ENCODE measurements at places on chromosomes 4 and X.

- DNase-seq: no peak
These were observed 127.0 kb upstream of the ETNPPL start for GRCh38 chr4:108889696-108890483.

DNA sequence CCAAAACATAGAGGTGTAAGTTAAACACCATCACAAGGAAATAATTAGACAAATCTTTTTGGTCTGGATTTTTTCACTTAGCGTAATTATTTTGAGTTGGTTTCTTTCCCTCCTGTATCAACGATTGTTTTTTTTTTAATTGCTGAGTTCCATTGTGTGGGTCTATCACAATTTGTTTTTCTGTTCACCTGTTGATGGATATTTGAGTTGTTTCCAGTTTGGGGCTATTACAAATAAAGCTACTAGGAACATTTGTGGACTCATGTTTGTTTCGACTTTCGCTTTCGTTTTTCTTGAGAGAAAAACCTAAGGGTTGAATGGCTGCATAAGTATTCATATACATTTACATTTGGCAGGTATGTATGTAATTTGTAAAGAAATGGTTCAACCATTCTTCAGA lies 20.4 kb upstream of the FBXW7 start:
- DNase-seq: peak; percentile 30

- no peak for DNase-seq
These were observed 70.8 kb downstream of the ADRA2C start for GRCh38 chr4:3836756-3837601.

DNA sequence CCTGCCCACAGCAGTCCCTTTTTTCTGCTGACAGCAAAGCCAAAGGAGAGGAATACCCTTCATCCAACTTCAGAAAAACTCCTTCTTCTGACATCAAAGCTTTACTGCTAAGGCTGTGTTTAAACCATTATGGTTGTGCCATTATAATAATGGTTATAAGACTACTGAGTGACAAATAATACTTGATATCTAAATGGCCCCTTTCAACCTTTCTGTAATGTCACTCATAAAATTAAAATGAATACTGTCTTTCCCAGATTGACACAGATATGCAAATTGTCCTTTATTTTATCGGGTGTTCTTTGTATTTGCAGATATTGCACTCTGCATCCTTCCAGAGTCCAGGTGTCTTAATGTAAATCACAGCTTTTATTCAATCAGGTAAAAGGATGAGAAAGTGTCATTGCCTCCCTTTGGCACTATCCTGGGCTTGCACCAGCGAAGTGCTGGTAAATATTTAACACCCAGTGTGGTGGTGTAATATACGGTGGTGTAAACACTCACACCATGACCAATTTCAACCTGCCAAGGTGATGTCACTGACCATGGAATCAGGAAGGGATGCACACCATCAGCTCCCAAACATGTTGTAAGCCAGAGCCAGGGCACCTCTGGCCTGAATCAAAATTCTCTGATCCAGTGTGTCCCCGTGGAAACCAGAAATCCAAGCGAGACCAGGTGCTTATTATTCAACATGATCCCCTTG lies 139.4 kb upstream of the TENM3 start:
- no peak for DNase-seq

GRCh38 chr4:144701683-144702233 lies 55.8 kb downstream of the HHIP start:
- DNase-seq: no peak

DNA sequence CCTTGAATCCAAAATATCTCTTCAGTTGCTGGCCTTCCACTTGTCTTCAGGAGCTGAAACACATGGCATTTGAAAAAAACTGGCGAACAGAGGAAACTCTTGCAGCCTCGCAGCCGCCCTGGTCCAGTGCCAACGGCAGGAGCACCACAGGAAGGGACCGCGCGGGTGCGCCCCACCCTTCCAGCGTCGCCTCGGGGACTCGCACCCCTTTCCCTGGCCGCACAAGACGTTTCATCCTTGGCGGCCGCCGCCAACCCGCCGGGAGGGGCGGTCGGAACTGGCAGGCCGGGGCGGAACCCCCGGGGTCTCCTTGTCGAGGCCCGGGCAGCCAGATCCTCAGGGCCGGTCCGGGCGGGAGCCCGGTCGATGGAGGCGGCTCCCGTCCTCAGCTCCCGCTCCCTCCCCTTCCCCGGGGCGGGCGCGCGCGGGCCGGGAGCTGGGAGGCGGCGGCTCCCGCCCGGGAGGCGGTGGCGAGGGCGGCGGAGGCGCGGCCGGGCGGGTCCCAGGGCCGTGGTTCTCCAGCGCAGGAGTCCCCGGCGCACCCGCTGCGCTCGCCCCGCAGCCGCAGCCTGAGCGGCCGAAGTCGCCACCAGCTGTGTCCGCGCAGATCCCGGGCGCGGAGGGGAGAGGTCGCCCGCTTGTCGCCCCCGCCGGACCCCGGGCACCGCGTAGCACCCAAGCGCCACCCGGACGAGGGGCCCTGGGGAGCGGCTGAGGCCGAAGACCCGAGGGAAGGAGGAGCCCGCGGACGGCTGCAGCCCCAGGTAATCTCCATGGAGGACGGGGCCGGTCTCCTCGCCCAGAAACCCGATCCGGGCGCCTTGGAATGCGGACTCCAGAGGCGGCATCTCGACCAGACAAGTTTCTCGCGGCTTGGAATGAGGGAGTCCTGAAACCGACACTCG lies 886 bp upstream of the NDST3 start:
- no peak for DNase-seq

- DNase-seq: peak; percentile 31
These were observed 188.0 kb downstream of the STIM2 start for GRCh38 chr4:27048429-27049238.

GRCh38 chrX:96433409-96434077 lies 251.1 kb upstream of the DIAPH2 start:
- DNase-seq: no peak

- DNase-seq: no peak
These were observed 169.4 kb upstream of the NAP1L5 start for GRCh38 chr4:88866862-88867550.

GRCh38 chr4:36414248-36414647 lies 132.8 kb downstream of the DTHD1 start:
- no peak for DNase-seq

DNA sequence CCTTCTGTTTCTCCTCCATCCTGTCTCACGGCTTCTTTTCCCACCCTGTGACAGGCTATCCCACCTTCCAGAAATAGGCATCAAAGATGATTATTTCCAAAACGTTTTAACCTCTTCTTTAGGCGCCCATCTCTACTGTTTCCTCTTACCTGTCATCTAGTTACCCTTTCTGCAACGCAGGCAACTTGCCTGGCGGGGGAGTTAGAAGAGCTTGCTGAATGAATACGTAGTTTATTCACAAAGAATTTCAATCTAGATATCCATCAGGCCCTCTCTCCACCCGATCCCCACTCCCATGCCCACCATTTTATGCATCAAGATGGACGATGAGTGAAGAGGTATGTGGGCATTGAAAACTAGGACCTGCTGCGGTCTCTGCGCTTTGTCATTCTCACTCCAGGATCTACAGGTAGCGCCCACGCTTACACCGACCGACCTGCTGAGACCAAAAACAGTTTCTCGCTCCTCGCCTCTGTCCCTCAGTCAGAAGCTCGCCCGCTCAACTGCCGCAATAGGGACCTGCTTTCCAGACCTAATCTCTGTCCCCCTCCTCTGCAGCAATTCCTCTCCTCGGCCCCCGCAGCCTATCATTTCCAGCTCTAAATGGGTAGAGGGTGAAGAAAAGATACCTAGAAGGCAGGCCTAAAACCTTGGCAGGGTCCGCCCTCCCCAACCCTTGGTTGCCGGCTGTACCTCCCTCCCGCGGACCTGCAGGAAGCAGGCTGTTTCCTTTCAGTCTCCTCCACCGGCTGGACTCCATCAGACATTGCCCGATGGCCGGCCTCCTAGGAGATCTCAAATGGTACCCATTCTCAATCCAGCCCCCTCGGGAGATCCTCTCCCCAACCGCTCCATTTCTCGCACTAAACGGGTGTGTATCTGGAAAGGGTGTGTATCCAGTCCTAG lies 624 bp downstream of the BEX5 start:
- DNase-seq: peak; percentile 16

- DNase-seq: no peak
These were observed 203.3 kb upstream of the ZIC3 start for GRCh38 chrX:137362583-137362982.

- no peak for DNase-seq
These were observed 645.9 kb upstream of the INTU start for GRCh38 chr4:126986828-126987227.

GRCh38 chrX:69070949-69071650 lies 94.2 kb downstream of the PJA1 start:
- DNase-seq: no peak

GRCh38 chr4:137116144-137116543 lies 416.1 kb downstream of the PCDH18 start:
- no peak for DNase-seq

DNA sequence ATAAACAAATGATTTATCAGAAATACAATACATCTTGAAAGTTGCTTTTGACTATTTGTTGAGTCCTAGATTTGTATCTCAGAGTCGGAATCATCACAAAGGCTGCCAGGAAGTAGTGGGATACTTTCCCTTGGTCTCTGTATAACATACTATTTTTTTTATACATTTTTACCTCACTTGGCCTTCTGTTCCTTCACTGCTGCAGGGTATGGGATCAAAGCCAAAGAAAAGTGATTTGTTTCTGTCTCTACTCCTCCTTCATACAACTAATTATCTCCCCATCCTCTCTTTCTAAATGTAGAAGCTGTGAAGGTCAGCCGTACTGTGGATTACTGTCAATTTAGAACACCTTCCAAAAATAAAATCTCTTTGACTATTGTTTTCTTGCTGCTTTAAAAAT lies 24.9 kb downstream of the PALLD start:
- DNase-seq: no peak

- no peak for DNase-seq
These were observed 20.1 kb downstream of the ENPP6 start for GRCh38 chr4:184197536-184198082.

DNA sequence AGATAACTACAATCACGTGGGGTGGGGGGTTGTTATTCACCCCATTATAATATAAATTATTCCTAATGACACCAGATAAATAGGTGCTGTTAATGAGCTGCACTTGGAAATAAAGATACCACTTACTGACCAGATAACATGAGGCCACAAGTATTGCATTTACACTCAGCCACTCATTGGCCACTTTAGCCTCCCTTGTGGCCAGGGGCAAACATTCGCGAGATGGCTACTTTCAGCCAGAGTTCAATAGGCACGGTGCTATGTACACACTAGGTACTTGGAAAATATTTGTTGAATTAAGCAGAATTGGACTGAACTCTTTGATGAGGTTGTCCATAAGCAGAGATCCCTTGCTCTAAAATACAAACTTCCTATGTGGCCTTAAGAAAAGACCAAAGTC lies 713.7 kb upstream of the TENM3 start:
- no peak for DNase-seq

DNA sequence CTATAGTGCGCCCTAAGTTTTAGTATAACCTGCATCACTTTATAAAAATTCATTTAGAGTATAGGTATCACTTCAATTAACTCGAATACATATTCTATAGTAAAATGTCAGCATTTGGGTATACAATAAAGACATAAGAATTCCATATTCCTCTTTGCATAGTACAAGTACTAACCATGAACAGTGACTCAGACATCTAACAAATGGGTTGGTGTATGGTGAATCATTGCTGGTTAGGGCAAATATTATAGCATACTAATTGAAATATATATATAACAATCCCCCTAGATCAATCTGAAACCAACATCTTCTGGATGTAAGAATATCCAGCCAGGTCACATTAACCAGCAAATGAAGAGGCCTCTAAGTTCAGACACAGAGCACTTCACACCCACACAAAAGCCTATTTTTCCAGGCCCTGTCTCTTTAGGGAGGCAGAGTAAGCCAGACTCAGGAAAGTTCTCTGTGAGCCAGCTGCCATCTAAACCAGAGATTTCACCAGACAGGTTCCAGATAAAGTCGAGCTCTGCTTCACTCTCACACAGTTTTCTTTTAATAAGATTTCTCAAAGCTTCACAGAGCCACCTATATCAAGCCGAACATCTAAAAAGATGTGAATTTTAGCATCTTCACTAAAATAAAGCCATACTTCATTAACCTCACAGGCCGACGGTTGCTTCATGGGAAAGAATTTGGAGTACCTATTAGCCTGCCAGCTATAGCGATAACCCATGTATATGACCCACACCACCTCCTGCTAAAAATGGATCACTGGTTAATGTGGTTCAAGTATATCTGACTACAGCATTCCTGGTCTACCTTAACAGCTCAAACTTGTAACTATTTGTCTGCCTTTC lies 200.0 kb upstream of the FTHL17 start:
- DNase-seq: no peak

GRCh38 chrX:68254738-68255645 lies 178.3 kb downstream of the OPHN1 start:
- DNase-seq: no peak

DNA sequence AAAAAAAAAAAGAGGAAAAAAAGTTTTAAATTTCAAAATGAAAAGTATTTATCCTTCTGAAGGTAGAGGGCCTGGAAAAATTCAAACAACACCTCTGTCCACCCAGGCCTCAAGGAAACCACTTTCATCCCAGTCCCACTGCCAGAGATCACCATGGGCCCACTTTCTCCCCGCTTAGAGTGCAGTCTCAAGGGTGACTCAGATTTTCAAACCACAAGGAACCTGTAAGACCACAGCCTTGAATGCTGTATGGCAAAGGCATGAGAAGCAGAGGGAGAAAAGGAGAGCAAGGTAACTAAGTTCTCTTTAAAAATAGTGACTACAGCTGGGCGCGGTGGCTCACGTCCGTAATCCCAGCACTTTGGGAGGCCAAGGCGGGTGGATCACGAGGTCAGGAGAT lies 87.9 kb upstream of the PACRGL start:
- DNase-seq: no peak

DNA sequence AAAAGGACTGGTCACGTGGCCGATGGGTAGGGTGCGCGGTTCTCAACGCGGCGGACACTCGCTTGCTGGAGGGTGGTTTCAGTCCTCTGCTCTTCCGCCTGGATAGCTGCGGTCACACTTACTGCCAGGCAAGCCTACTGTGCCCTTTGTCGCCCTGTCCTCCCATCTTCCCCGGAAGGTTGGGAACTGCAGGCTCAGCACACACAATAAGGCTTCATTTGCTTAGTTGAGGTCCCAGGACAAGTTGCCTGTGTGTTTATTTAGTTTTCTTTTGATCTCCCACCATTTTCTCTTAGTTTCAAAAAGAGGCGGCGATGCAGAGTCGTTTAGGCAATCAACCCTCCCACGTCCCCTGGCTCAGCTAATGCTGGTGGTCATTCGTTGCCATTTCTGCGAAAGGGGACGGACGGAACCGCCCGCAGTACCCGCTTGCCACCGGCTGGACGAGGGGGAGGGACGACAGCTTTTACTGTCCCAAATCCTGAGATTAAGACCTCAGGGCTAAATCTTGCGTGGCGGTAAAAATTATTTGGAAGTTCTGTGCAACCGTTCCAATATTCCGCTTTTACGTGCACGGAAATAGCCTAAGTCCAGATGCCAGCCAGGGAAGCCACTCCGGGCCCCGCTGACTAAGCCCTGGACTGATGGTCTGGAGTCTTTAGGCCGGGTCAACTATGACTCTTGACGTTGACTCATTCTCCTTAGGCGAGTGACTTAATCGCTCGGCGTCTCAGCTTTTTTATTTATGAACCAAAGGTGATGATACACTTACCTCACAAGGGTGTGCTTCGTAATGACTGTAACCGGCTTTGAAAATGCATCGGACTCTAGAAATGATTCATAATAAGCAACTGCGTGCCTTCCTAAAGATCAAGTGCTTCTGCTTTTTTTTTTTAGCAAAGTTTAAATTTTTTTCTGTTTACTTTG lies 671 bp upstream of the EIF4E start:
- DNase-seq: peak; percentile 55

GRCh38 chr4:153729895-153730294 lies 29.9 kb downstream of the RNF175 start:
- DNase-seq: no peak

- no peak for DNase-seq
These were observed 50.8 kb upstream of the ADGRL3 start for GRCh38 chr4:61149278-61149677.
